Daoy (cell line): ENCODE measurements at places on chromosomes 1 and 21. TPM values are rescaled to one million over a fixed set of nuclear protein-coding genes. Genes with fewer than 3 reads are reported as not detected.

GRCh38 chr1:50354813-50355212 is 68.4 kb downstream of the DMRTA2 start:
- no peak for DNase-seq

DNA sequence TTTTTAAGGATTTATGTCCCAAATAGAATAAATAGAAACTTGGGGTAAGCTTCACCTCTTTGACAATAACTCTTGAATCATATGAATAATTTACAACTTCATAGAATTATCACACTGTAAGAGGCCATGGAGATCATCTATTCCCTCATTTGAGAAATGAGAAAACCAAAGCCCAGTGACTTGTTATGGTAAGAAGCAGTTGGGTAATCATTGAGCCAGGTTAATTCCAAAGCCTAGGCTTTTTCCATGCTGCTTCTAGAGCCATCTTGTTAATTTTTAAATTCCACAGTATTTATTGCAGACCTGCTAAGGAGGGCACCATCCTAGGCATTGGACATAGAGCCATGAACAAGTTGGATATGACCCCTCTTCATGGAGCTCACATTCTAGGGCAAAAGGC is 160.5 kb downstream of the CDC7 start:
- no peak for DNase-seq

DNA sequence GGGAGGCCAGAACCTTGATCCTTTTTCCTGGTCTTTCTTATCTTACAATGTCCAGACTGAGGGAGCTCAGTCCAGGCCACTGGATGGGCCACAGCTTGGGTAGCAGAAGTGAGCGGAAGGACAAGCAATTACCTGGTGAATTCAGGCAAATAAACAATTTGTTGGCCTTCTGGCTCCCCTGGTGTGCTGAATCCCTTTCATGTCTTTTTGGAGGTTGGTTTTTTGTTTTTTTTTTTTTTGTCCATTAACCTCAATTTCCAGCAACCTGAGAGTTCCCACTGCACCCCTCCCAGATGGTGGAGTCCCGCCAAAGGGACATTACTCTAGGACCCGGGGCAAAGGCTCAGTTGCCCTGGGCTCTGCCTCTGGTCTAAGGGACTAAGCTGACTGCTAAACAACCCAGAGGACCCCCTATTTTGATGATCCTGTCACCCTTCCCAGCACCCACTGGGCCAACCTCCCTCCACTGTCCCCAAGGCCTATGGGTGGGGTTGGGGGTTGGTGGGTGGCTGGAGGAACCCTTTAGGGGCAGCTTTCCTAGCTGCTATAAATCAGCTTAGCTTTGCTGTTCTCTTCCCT is 85.5 kb downstream of the KCND3 start:
- DNase-seq: no peak

DNA sequence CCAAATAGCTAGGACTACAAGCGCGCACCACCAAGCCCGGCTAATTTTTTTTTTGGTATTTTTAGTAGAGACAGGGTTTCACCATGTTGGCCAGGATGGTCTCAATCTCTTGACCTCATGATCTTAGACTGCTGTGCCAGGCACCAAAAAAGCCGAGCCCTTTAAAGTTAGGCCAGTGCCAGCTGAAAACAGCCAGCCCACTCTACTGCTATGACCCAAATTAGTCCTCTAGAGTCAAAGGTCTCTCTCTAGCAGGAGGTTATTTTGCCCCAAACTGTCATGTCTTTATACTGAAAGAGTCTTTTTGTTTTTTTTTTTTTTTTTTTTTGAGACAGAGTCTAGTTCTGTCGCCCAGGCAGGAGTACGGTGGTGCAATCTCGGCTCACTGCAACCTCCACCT is 9.7 kb upstream of the HHIPL2 start:
- no peak for DNase-seq

DNA sequence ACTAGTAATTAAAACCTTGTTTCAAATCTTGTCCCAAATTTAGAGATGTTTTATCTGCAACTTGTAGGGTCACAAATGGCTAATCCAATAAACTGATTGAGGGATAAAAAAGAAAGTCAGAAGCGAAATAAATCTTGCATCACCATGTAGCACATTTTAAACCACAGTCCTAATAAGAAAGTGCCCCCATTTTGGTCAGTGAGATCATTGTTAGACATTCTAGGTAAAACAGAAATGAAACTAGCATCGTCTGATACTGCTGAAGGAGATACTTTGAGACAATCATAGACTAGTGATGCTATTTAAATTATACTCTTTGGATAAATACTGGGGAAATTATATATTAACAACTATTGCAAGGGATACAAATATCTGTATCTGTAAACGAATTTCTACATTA is 247.9 kb downstream of the AMY1C start:
- DNase-seq: no peak

DNA sequence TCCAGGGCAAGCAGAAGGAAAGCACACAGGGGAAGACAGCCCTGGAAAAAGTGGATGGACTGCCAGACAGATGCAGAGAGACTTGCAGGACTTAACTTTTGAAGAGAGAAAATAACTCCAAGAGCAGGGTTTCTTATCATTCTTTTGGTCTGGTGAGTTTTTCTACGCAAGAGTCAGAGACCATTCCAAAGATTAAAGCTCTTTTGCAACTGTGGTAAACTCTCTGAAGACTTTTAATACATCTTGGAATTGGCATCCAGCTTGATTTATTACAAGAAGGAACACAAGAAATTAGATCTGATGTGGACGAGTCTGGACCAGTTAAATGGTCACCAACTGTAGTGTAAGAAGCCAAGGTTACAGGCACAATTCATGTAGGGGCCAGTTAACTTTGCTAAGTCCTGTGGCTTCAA is 153.4 kb downstream of the SIPA1L2 start:
- no peak for DNase-seq

GRCh38 chr1:53478502-53478818 is 19.3 kb downstream of the DMRTB1 start:
- no peak for DNase-seq

GRCh38 chr21:34272321-34272720 is 91.5 kb upstream of the KCNE2 start:
- no peak for DNase-seq

GRCh38 chr1:1623631-1624442 is 8.1 kb upstream of the MMP23B start:
- DNase-seq: no peak

DNA sequence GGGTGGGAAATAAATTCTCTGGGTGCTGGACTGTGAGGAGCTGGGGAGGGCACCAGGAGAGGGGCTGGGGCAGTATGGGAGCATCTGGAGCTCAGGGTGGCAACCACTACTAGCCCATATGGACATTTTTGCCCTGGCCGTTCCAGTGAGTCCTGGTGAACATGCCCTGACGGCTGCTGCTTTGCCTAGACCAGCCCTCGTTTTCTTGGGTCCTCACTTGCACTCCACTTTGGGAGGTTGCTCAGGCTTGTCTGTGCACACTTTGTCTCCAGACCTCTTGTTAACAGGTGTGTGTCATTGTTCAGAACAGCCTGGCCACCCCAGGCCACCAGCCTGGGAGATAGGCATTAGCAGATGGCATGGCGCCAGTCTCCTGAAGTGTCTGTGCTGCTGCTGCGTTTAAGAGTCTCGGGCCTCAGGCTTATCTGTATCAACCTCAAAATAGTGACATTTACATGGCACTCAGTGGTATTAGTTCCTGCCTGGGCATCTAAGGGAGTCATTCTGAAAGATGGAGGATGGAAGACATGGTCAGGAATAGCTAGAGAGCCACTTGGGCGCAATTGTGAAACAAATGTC is 190.5 kb downstream of the PTPRU start:
- DNase-seq: no peak

DNA sequence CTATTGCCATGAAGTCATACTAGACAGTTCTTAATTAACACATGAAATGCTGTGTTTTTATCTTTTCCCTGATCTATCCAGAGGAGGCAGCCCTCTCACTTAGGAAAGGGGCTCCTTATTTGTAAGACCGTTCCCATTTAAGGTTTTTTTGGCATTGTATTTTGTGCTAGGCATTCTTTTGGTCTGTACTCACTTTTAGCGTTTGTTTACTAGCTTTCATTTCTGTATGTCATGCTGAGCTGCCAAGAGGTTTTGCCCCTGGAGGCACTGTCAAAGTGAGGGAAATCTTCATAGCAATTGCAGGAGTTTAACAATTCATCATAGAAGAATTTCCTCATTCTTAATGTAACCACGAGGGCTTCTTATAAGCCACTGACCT is 59.5 kb downstream of the MTR start:
- peak; percentile 17 for DNase-seq

The GNG4 gene
- total RNA-seq: 0.98 and 2.2 TPM in 2 replicates

The HORMAD1 gene
- not detected in 2 replicates for total RNA-seq

The DNAJC28 gene
- 0.80 and 2.6 TPM in 2 replicates for total RNA-seq

The NBPF10 gene
- total RNA-seq: 0.46 and 1.0 TPM in 2 replicates

The C1orf115 gene
- 3.1 and 5.3 TPM in 2 replicates for total RNA-seq
